ENCODE measurements at places on chromosomes 3 and 15.
A peak's percentile ranks its signal among the peaks of the same experiment; 100 is the strongest.

- DNase-seq: no peak
Measured at GRCh38 chr15:67523330-67523729, 2.4 kb downstream of the C15orf61 start.

GRCh38 chr3:149971403-149972075 lies 844 bp upstream of the PFN2 start:
- peak; percentile 51 for DNase-seq

- DNase-seq: no peak
Measured at GRCh38 chr3:117709108-117709507, 999.5 kb downstream of the TUSC7 start.

GRCh38 chr15:31977812-31978661 lies 52.3 kb upstream of the CHRNA7 start:
- DNase-seq: peak; percentile 66

DNA sequence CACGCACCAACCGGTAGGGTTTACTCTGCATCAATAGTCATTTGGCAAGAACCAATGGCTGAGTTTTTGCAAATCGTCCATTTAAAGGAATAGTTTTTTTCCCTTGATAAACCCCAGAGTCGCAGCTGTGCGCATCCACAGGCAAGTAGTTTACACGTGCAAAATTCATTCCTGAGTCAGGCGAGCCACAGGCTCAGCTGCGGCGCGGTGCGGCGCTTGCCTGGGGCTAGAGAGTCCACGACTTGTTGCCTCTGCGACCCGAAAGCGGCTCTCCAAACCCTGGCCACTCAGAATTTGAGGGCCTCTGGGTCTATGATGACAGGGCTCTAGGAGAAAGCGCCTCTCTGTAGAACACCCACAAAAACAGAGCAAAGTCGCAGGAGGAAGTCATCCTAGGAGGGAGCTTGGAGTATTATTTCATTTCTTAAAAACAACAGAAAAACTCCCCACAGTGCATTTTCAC lies 36.7 kb downstream of the ZIC4 start:
- DNase-seq: no peak

GRCh38 chr3:172106989-172107388 lies 67.6 kb downstream of the FNDC3B start:
- DNase-seq: peak; percentile 71

DNA sequence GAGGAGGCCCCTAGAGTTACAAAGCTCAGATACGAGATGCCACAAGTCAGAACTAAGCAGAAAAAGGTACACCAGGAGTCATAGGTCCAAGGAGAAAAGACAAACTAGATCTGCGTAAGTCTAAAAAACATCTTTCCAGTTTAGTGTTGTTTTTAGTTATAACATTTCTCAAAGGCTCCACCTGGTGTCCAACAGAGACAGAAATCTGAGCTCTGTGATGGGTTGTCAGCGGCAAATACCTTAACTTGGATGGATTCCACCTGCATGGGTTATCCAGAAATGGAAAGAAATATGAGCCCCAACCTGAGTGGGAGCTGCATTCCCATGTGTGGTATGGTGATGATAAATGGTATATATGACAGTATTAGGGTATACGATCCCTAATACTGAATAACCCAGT lies 238.6 kb upstream of the CHRM5 start:
- no peak for DNase-seq

- no peak for DNase-seq
Measured at GRCh38 chr3:122931636-122932035, 95.9 kb downstream of the SEMA5B start.

DNA sequence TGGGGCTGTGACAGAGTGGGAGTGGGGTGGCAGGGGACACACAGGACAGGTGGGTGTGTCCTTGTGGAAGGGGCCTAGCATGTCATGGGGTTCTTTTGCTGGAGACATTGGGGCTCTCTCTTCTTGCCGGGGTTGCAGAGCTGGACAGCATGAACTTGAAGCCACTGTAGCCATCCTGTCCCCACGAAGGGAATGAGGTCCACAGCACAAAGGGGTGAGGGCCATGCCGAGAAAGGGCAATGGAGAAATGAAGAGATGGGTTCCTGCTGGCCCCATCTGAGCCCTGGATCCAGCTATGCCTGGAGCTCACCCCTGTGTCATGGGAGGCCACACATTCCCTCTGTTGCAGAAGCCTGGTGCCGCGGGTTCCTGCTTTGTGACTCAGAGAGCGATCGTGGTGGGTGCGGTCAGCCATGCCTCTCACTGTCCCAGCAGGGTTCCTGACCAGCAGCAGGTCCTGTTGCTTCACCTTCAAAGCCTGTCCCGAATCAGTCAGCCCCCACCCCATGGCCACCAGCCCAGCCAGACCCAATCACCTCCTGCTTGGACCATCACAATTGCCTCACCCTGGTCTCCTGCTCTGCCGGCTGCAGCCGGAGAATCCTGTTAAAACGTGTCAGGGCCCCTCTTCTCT lies 50.0 kb downstream of the DNAJB8 start:
- no peak for DNase-seq

DNA sequence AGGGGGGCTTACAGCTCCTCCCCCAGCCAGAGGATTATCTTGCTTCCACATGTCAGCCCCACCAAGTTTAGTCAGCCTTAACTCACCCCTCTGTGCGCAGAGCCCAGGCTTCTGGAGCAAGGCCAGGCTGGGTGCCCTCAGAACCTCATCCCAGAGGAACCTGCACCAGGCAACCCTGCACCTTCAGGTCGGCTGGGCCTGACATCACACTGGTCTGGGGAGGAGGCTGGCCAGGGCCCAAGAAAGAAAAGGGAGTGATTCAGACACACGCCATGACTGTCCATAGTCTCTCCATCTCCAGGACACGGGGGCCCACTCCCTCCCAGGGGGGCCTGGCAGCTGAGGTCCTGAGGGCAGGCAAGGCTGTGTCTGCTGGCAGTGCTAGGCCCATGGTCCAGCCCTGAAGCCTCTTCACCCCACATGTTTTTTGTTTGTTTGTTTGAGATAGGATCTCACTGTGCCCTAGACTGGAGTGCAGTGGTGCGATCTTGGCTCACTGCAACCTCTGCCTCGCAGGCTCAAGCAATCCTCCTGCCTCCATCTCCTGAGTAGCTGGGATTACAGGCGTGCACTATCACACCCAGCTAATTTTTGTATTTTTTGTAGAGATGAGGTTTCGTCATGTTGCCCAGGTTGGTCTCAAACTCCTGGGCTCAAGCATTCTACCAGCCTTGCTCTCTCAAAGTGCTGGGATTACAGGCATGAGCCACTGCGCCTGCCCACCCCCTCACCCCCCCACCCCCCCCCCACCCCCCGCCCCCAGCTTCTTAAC lies 11.1 kb downstream of the TNK2 start:
- DNase-seq: no peak

DNA sequence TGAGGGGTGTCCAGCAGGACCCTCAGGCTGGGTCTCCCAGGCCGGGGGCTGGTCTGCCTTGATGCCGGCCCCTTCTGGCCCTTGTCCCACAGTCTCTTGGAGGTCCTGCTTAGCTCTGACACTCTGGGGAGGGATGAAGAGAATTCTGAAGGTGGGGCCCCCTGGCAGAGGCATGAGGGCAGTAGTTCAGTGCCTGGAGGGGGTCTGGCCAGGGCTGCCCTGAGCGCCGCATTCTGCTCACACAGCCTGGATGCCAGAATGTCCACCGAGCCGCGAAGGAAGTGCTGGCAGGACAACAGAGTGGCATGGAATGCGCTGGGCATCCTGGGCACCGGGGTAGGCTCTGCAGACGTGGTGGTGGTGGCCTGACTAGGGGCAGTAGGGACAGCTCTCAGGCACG lies 55.5 kb downstream of the SMAD6 start:
- DNase-seq: no peak

GRCh38 chr3:62201438-62202035 lies 171.8 kb downstream of the FEZF2 start:
- no peak for DNase-seq

DNA sequence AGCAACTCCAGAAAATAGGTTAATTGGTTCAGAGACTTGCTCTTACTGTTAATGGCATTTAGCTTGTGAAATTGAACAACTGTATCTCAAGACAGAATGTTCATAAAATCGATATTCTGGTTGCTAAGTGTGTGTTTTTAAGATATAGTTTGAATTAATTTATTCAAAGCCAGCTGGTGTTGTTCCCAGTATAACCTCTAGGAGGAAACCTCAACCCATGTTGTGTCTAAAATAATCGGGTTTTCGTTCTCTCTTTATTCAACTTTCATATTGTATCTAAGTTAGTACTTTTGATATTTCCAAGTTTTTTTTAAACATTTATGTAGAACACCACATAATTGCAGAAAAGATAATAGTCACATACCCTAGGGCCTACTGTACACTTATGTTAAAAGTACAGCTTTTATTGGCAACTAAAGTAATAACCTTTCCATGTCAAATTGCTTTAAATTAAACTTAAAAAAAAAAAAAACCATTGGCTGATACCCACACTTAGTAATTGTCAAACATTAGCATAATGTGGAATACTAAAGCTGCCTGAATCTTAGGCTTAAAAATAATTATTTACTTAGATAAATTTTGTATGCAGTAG lies 90.9 kb downstream of the SAMMSON start:
- no peak for DNase-seq

GRCh38 chr3:43363621-43364266 lies 77.4 kb downstream of the SNRK start:
- DNase-seq: no peak

DNA sequence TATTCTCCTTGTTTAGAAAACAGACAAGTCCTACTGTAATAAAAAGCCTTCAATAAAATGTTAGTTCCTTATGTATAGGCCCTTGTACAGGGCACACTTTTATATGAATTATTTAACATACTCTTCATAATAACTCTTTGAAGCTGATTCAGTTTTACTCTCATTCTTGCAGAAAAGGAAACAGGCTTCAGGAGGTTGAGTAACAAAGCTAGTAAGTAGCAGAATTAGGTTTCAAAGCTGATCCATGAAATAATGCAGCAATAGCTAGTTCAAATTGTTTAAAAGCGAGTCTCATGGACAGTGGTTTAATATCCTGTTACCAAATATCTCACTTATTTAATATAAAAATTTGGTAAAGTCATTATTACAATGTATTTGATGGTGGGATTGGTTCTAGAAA lies 25.0 kb downstream of the TCF12 start:
- DNase-seq: no peak

DNA sequence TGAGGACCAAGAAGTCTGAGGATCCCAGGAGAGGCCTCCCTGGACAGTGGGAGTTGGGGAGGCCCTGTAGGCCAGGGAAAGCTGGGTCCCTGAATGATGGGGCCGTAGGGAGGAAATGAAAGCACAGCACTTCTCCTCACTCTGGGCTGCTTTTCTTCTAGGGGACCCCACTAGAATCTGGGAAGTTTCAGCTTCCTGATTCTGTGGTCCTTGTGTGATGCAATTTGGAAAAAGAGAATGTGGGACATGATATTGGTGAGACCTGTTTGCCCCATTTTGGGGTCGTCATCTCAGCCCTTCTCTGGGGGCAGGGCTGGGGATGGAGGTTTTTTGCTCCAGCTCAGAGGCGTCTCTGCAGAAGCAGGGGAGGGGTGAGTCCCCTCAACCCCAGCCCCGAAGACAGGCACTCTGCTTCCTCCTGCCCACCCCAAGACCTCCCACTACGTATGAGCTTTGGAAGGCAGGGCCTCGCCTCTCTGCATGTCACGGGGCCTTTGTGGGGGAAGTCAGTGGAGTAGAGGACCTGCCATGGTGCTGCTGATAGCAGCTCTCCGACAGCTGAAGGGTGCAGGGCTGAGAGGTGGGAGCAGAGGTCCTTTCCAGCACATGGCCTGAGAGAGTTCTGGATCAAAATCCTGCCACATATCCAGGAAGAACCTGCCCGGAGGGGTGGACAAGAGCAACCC lies 1.5 kb upstream of the SNX22 start:
- DNase-seq: no peak

- no peak for DNase-seq
Measured at GRCh38 chr3:164113371-164114332, 964.6 kb downstream of the SI start.

DNA sequence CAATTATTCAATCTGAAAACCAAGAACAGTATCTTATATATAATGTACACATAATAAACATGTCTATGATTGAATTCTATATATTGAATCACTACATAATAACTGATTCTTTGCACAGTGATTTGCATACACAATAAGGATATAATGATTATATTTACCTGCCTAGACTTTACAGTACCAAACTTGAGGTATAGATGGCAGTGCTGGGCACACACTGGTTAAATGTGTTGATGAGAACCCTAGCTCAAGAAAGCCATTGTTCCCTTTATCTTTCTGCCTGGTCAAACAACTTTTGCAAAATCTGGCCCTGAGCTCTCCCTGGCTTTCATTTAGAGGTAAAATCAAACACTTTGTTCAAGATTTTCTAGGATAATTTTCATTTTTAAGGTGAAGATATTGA lies 697.7 kb downstream of the TUSC7 start:
- no peak for DNase-seq

GRCh38 chr3:14874784-14875183 lies 56.0 kb downstream of the FGD5 start:
- no peak for DNase-seq

DNA sequence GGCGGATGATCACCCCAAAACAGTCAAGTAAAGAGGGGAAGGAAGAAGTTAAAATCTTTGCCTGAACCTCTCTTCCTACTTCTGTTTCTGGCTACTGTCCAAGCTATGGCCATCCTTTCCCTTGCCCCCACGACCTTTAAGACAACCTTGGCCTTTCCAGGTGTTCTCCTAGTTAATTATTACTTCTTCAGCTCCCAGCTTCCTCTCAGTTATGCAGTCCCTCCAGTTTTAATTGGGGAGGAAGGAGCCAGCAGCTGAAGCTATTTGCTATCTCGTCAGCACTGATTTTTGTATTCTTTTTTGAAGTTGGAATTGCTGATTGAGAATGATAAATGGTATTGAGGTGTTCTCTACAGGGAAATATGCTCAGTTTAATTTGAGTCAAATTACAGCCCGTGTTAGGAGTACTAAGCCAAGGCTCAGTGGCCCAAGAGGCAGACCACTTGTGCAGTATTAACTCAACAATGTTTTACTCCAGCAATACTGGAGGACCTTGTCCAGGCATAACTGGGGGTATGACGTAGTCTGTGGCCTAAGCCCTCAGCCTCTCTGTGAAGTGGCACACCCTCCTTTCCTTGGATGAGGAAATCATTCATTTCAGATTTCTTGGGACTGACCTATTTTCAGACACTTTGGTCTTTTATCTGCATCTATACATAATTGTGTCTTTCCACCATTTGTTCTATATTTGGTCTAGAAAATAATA lies 336.9 kb downstream of the SLC9A9 start:
- DNase-seq: no peak

DNA sequence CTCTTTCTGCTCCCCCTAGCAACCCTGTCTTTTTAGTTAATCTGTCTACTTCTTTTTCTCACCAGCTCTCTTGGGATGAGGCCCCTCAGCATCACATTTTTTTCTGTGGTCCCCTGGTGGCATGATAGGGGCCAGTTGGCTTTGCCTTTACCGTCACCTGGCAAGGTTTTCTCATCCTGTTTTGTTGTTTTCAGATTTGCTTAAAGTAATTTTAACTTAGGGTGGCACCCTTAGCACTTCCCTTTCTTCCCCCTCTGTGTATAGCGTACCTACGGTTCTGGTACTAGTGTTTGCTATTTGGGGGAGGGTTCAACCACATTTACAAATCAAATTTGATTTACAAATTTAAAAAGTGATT lies 35.6 kb downstream of the PDCD6IP start:
- DNase-seq: no peak

GRCh38 chr3:86239946-86240345 lies 751.0 kb downstream of the VGLL3 start:
- DNase-seq: no peak

- DNase-seq: no peak
Measured at GRCh38 chr15:40825661-40826422, 2.7 kb downstream of the PPP1R14D start.
